ENCODE measurements at places on chromosomes 2 and 18.

GRCh38 chr2:205776139-205776538 is 93.8 kb downstream of the NRP2 start:
- DNase-seq = peak; percentile 96

DNA sequence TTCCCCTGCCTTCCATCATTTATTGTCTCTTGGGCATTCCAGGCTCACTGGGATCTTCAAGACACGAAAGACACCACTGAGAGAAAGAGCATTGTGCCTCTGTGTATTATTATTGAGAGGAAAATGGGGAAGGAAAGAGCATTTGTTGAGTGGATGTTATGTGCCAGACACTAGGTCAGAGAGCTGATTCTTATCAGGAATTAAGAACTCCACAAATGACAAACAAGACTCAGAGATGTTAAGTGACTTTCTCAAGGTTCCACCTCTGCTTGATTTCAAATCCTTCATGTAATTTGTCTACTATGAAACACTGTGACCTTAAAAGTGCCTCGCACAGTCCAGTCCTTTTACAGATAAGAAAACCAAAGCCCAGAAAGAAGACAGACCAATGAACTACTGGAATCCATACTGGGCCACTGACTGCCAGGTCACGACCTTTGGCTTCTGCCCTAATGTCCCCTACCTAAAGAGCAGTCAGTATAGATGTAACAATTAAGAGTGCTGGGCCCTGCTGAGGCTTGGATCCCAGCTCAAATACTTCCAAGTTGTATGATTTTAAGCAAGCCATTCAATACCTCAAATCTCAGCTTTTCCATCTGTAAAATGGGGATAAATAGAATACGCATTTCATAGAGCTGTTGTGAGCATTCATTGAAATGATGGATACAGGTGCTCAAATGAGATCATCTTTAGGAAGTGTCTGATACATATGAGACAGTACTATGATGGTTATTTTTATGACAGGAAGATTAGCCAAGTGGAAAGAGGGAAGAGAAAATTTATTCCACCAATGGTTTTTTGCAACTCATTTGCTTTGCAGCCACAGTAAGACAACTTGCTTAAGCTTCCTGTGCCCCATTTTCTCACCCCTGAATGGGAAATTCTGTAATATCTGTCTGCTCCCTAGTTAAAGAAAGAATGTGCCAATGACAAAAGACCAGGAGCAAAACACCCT is 10.9 kb downstream of the KLF7 start:
- no peak for DNase-seq

DNA sequence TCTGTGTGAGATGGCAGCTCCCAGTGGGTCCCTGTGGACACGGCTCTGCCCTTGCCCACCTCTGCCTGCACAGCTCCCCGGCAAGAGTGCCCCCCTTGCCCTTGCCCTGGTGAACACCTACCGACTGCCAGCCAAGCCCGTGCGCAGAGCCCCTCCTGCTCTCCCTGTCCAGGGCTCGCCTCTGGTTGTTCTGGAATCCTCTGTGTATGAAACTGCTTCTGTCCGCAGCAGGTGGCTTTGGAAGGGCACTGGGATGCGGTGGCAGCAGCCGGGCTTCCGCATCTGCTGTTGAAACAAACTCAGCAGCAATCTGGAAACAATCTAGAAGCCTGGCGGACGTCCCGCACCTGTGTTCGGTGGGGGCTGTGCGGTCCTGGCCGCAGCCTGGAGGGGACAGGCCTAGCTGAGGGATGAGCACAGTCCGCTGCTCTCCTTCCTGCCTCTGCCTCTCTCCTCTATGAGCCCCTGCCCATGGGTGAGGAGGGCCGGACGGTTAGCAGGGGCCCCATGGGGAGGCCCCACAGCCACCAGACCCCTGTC is 34.0 kb upstream of the KLF11 start:
- DNase-seq = no peak

GRCh38 chr2:26503231-26503880 is 25.4 kb upstream of the OTOF start:
- peak; percentile 97 for DNase-seq

GRCh38 chr2:70959271-70959761 is 19.1 kb upstream of the ANKRD53 start:
- peak; percentile 38 for DNase-seq

DNA sequence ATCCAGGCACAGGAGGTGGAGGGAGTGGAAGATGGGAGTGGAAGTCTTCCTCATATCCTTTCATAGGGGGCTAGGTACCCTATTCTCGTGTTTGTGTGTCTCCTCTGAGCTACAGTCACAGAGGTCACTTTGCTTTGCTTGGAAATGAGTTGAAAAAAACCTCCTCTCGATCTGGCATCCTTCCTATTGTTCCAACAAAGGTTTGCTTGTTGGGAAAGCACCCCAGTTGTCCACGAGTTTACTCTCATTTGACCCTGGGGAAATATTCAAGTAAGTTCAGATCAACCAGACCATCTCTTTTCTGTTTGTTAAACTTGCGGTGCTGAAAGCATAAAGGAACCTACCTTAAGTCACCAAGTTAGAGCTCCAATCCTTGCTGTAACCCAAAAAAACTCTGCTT is 59.3 kb downstream of the ARHGEF33 start:
- no peak for DNase-seq

GRCh38 chr2:205747829-205748386 is 65.6 kb downstream of the NRP2 start:
- no peak for DNase-seq

DNA sequence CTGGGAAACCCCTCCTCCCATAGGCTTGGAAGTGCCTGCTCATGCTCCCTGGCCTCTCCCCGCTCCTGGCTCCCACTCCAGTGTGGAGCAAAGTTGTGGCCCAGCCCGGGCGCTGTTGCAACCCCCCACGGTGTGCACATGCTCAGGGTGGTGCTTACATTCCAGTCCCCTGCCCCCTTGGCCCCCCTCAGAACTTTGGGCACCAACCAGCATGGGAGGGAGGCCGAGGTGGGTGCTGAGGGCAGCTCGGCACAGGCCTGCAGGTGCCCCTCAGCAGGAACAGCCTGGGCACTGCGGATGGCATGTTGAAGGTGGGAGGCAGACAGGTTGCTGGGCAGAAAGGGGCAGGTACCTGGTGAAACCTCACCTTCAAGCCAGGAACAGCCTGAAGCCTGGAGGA is 125.3 kb downstream of the ARHGAP28 start:
- DNase-seq = no peak

GRCh38 chr2:37284381-37284780 is 40.3 kb downstream of the PRKD3 start:
- no peak for DNase-seq

DNA sequence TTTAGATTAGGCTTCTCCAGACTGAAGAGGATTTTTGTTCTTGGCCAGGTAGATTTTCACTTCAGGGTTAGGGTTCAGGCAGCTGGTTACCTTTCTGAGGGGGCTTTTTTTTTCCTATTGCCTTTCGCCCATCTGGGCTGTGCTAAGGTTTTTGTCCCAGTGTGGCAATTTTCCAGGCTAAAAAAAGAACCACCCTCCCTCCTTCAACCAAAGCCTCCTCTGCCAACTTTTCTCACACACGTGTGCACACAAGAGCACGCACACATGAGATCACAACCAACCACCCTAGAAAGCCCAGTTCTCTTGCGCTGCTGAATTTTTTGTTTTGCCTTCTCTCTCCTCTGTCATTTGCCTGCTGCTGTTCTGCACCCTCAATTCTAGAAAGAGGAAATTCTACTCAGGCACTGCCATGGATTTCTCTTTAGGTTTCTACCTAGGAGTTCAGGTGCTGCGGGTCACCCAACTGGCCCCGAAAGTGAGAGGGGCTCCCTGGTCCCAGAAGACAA is 8.5 kb upstream of the CXCR4 start:
- no peak for DNase-seq

GRCh38 chr2:239695728-239696240 is 295.0 kb upstream of the HDAC4 start:
- no peak for DNase-seq

- no peak for DNase-seq
Observed at GRCh38 chr2:31401580-31401979, 13.0 kb downstream of the XDH start.

DNA sequence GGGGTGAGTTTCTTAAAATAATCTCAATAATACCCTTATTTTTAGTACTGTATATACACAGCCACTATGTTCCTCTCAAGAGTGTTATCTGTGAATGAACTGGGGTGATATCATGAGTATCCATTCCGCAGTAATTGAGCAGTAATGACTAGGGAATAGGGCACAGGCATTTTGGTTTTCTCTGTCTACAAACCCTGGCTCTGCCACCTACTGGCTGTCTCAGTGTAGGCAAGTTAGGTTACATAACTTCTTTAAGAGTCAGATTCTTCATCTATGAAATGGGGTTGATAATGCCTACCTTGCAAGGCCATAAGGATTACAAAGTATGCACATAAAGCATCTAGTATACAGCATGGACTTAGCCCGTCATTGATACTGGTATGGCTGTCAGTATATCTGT is 555.8 kb downstream of the NRXN1 start:
- DNase-seq = no peak

GRCh38 chr2:121689356-121689755 is 40.1 kb upstream of the CLASP1 start:
- DNase-seq = no peak

DNA sequence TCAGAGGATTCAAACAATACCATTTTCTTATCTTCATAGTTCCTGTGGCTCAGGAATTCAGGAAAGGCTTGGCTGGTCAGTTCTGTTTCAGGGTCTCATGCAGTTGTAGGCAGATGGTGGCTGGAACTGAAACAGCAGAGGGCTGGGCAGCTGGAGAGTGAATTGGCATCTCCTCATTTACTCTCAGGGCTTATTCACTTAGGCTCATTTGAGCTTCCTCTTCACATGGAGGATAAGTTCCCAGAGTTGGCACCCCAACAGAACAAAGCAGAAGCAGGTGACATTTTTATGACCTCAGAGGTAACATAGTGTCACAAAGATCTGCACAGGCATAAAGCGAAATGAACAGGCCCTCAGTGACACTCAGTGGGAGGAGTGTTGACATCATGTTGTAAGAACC is 66.1 kb downstream of the RBBP8 start:
- no peak for DNase-seq

DNA sequence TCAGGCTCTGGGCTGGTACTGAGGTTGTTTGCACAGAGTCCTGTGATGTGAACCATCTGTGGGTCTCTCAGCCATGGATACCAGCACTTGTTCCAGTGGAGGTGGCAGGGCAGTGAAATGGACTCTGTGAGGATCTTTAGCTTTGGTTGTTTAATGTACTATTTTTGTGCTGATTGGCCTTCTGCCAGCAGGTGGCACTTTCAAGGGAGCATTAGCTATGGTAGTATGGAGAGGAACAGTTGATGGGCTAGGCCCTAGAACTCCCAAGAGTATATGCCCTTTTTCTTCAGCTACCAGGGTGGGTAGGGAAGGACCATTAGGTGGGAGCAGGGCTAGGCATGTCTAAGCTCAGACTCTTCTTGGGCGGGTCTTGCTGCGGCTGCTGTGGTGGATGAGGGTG is 257.0 kb upstream of the GYPC start:
- no peak for DNase-seq

DNA sequence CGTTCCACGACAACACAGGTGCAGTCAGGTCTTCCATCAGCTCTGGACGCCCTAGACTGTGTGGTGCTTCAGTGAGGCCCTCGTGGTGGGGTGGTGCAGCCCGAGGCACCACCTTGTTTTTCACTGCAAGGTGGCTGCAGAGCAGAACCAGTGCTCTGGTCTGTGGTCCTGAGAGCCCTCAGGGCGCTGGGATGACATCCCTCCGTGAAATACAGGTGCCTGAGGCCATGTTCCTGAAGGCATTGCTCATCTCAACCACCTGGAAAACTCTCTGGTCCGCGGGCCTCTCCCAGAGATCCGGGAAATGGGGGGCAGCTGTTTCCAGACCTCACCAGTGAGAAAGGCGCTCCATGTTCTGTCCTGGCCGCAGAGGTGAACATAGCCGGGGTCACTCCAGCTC is 119.2 kb downstream of the ACOXL start:
- DNase-seq = no peak

DNA sequence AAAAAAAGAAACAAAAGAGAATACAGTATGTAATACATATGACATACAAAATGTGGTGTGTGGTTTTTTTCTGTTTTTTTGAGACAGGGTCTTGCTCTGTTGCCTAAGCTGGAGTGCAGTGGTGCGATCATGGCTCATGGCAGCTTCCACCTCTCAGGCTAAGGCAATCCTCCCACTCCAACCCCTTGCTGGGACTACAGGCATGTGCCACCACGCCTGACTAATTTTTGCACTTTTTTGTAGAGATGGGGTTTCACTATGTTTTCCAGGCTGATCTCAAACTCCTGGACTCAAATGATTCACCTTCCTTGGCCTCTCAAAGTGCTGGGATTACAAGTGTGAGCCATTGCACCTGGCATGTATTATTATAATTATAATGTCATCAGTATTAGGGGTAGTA is 38.9 kb downstream of the DHX57 start:
- no peak for DNase-seq

DNA sequence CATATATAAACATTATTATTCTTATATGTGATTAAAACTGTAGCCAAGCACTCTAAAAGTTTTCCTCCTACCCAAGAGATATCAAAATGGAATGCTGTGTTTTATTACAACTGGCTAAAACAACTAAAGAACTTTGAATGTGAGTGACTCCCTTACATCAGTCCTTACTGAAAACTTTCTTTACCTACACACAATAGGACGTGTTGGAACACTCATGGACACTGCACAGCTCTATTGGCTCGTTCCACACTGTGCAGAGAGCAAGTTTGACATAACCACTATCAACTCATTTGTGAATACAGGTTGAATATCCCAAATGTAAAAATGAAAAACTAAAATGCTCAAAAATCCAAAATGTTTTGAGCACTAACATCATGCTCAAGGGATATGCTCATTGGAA is 650.6 kb downstream of the SLC4A3 start:
- no peak for DNase-seq

- DNase-seq = no peak
Observed at GRCh38 chr2:177295484-177295883, 31.0 kb upstream of the NFE2L2 start.

DNA sequence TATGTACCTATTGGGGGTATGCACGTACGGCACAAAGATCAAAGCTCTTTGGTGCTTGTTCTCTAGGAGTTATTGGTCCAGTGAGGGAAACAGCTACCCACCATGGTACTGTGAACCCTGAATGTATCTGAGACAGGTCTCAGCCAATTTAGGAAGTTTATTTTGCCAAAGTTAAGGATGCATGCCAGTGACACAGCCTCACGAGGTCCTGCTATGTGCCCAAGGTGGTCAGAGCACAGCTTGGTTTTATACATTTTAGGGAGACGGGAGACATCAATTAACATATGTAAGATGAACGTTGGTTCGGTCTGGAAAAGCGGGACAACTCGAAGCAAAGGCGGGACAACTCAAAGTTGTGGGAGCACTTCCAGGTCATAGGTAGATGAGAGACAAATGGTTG is 75.8 kb downstream of the SOWAHC start:
- no peak for DNase-seq

- DNase-seq = no peak
Observed at GRCh38 chr18:75818383-75818782, 390.9 kb upstream of the SMIM21 start.

DNA sequence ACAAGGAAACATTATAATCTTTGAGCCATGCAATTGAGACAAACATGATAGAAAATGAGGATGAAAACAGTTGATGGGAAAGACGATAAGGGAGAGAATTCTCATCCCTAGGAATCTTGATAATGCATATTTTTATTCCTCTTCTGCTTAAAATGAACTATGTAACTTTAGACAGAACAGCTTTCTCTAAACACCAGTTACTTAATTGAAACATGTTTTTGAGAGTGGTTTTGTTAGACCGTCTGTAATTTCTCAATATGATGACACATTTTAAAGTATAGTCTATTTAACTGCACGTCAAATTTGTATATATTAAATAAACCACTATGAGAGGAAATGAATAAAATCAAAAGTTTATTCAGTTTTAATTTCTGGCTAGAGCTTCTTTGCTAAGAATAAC is 1453.9 kb upstream of the NXPH2 start:
- no peak for DNase-seq
